OCI-LY7 (cell line): ENCODE measurements at places on chromosomes 3 and 15. TPM values are rescaled to one million over a fixed set of nuclear protein-coding genes. Genes with fewer than 3 reads are reported as not detected.

SPSB4 gene
- not detected in 2 replicates for total RNA-seq

- no peak for DNase-seq
These were observed 32.8 kb upstream of the DET1 start for GRCh38 chr15:88579322-88579721.

DNA sequence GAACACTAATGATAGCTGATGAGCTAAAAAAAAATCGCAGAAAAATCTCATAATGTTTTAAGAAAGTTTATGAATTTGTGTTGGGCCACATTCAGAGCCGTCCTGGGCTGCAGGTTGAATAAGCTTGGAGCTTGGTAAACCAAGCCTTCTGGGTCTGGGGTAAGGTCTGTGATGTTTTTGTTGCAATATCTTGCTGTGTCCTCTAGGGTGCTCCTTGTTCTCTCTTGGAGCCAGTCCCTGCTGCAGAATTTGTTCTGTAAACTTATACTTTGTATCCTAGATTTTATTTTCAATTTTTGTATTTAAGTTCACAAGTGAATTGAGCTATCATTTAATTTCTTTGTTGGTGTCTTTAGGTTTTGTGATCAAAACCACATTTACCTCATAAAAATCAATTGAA lies 143.7 kb downstream of the NR1D2 start:
- DNase-seq: peak; percentile 31

- no peak for DNase-seq
These were observed 2.4 kb downstream of the DUOX2 start for GRCh38 chr15:45111390-45112142.

SLCO3A1 gene
- 40.0 and 47.3 TPM in 2 replicates for total RNA-seq

DNA sequence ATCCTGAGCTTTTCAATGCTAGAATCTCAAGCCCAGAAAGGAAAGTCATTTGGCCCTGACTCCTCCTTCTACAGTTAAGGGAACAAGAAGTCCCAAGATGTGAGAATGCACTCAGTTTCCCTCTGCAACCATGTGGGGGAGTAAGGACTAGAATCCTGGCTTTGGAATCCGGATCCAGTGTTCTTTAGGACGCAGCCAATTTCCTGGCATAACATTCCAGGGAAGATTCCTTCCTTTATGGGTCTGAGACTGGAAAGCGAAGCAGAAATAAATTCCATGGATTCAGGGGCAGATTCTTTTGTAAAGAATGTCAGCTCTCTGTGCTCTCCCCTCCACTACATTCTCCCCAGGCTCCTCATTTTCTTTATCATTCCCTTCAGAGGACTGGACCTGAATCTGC lies 151.8 kb upstream of the SOX14 start:
- no peak for DNase-seq

- no peak for DNase-seq
These were observed 24.4 kb downstream of the PTPN9 start for GRCh38 chr15:75554717-75555116.

ZNF654 gene
- 13.3 and 18.5 TPM in 2 replicates for total RNA-seq

PLS1 gene
- 5.4 and 7.2 TPM in 2 replicates for total RNA-seq

DNA sequence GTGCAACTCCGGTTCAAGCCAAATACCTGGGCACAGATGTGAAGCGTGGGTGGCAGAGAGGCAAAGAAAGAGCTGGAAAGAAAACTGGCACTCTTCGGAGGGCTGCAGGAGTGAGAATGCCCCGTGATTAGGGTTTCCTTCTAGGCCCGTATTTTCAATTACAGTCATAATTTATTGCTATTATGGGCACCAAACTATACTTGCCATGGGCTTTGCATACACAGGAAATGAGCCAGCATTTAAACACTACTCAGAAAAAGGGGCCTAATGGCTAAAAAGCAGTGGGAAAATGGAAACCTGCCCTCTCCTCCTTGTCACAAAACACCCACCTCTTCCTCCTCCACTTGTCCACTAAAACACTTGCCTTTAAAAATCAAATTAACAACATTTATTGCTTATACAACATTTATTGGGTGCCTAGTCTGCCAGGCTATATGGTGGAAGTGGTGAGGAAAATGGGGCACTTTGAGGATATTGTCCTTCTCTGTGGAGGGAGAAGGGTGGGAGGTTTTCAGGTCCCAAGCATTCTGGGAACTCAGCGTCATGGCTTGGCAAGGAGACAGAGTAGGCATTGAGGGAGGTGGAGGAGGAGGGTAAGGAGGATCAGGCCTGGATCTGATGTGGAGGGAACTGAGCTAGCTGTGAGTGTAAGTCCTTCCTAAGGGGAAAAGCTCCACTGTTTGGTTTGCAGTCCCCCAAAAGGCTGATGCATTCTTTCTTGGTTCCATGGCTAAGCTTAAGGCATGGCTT lies 160.9 kb downstream of the SLCO3A1 start:
- DNase-seq: peak; percentile 39

DNA sequence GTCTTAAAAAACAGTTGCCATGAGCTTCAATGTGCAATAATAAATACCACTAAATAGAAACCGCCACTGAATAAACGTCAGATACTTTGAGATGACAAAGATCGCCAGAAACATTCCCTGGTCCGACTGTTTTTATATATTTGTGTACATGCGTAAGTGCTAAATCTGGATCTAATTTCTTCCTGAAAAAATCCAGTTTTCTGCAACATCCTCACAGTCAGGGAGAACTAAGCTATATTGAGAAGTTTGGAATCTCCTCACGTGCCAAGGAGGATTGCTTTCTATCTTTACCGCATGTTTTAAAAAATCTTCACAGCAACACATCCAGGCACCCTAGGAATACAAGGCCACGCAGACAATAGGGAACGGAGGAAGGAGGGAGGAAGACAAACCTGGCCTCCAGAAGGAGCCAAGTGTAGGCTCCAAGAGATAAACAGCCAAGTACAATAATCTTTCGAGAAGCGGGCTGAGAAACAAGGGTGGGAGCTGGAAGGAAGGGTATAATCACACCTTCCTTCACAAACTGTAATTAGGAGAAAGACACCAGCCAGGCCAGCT lies 5.7 kb downstream of the VGLL4 start:
- DNase-seq: no peak

GRCh38 chr3:189981668-189982067 lies 139.0 kb downstream of the P3H2 start:
- DNase-seq: no peak

- no peak for DNase-seq
These were observed 685.7 kb downstream of the MCTP2 start for GRCh38 chr15:94917068-94917467.

DNA sequence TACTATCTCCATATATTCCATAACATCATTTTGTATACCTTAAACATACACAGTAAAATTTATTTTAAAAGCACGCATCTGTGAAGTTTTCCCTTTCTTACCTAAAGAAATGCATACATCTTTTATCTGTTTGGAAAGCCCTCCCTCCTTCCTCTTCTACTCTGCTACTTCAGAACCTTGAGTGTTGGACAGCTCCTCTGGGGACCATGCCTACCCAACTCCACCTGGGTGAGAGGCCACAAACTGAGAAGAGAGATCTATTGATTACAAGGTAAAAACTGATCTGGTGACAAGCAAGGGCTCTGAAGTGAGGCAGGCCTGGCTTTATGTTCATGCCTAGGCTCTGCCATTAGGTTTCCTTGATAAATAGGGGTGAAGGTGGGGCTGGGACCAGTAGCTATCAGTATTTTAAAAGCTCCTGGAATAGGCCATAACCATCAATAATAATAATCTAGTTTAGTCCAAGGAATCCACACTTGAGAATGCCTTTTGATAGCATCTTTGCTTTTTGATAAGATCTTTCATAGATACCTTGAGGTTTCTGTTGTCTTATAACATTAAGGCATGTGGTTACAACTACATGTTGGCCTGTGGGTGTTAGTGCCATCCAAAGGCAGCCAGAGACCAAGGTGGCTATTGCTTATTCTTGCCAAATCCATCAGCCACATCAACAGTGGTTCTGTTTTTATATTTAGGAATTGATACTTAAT lies 148.8 kb downstream of the KCNMB2 start:
- DNase-seq: peak; percentile 2

DNA sequence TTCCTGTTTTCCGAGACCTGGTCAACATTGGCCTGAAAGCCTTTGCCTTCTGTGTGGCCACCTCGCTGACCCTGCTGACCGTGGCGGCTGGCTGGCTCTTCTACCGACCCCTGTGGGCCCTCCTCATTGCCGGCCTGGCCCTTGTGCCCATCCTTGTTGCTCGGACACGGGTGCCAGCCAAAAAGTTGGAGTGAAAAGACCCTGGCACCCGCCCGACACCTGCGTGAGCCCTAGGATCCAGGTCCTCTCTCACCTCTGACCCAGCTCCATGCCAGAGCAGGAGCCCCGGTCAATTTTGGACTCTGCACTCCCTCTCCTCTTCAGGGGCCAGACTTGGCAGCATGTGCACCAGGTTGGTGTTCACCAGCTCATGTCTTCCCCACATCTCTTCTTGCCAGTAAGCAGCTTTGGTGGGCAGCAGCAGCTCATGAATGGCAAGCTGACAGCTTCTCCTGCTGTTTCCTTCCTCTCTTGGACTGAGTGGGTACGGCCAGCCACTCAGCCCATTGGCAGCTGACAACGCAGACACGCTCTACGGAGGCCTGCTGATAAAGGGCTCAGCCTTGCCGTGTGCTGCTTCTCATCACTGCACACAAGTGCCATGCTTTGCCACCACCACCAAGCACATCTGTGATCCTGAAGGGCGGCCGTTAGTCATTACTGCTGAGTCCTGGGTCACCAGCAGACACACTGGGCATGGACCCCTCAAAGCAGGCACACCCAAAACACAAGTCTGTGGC lies 16.9 kb downstream of the TMEM43 start:
- DNase-seq: no peak

GRCh38 chr3:110362751-110363150 lies 708.9 kb upstream of the NECTIN3 start:
- no peak for DNase-seq

- DNase-seq: no peak
These were observed 66.4 kb downstream of the ECT2 start for GRCh38 chr3:172816968-172817367.

GRCh38 chr15:90882781-90883525 lies 1.4 kb upstream of the FES start:
- DNase-seq: no peak

DNA sequence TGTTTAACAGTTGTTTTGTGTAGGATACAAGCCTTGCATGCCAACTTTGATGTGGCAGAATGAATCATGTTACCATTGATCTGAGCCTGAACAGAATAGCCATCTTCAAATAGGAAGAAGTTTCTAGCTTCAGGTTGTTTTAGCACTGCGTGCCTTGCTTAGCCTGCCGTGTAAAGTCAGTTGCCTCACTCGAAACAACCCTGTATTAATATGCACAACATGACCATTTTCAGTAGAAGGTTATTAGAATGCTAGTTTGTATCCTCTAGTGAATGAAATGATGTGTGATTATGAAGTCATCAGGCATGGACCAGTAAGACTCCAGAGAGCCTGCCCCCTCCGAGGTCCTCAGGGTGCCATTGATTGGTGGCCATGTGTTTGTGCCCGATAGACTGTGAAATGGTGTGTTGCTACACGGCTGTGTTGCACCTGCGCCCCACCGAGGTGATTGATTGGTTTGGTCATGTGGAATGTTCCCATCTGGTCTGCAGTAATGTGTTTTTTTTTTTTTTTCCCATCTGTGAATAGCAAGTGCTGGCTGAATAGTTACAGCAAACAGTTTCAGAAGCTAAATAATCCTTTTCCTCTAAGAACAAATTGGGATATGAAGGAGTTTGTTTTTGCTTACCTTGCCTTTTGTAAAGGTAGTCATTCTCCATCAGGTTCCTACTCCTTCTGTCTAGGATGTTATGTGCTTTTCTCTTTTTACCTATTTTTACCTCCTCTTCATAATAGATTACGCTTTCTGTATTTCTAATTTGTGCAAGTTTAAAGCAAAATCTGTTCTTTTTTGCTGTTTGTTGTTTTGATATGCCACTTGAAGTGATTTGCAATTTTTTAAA lies 214.9 kb downstream of the TCF12 start:
- no peak for DNase-seq

- DNase-seq: no peak
These were observed 56.0 kb upstream of the FAM3D start for GRCh38 chr3:58722561-58722960.

GRCh38 chr3:168881804-168882203 lies 781.7 kb downstream of the MECOM start:
- DNase-seq: no peak

UTS2B gene
- total RNA-seq: 0.65 and 1.1 TPM in 2 replicates

C3orf62 gene
- total RNA-seq: 11.3 and 11.7 TPM in 2 replicates

RPL15 gene
- total RNA-seq: 2,355 and 2,716 TPM in 2 replicates

DNA sequence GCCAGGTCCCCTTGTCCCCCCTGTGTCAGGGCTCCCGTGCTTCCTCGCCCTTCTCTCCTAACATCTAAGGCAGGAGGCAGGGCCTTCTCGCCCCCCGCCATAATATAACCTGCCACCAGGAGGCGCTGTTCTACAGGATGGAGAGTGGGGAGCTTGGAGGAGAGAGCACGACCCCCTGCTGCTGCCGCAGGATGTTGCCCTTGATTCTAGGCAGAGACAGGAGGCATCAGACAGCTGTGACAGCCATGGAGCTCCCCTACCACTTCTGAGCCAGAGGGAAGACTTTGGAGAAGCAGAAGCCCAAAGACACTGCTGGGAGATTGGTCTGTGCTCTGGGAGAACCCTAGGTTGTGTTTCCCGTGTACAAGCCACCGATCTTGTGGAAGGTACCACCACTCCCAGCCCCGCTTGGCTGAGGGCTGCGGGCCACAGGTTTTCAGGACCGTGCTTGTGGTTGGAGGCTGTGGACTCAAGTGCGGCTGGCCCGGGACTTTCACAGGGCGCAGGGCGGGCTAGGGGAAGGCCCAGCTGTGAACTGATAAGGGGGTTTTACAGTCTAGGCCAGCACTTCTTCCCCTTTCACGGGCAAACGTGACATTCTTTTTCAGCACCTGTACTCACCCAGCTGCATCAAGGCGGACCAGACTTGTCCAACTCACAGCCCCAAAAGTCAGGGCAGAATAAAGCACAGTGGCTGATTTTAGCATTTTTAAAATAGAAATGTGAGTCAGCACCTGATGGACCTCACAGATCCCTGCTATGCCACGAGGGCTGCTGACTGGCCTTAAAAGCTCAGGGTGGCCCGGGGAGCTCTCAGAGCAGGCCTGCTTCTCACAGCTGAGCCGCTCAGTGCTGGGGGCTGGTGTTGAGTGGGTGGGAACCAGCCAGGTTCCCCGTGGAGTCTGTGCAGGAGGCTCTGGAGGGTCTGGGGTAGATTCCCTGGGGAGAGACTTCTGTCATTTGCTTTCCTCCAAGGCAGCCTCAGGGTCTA lies 2.6 kb upstream of the TIGIT start:
- peak; percentile 84 for DNase-seq

GRCh38 chr3:139930211-139930610 lies 4.8 kb upstream of the CLSTN2 start:
- no peak for DNase-seq

SETD2 gene
- 74.5 and 79.3 TPM in 2 replicates for total RNA-seq

- no peak for DNase-seq
These were observed 1005.2 kb upstream of the CADM2 start for GRCh38 chr3:83953417-83954089.
